Left kidney (tissue), 8 donors: ENCODE measurements at places on chromosomes 1 and 21. TPM values are rescaled to one million over a fixed set of nuclear protein-coding genes. Genes with fewer than 3 reads are reported as not detected.

DNA sequence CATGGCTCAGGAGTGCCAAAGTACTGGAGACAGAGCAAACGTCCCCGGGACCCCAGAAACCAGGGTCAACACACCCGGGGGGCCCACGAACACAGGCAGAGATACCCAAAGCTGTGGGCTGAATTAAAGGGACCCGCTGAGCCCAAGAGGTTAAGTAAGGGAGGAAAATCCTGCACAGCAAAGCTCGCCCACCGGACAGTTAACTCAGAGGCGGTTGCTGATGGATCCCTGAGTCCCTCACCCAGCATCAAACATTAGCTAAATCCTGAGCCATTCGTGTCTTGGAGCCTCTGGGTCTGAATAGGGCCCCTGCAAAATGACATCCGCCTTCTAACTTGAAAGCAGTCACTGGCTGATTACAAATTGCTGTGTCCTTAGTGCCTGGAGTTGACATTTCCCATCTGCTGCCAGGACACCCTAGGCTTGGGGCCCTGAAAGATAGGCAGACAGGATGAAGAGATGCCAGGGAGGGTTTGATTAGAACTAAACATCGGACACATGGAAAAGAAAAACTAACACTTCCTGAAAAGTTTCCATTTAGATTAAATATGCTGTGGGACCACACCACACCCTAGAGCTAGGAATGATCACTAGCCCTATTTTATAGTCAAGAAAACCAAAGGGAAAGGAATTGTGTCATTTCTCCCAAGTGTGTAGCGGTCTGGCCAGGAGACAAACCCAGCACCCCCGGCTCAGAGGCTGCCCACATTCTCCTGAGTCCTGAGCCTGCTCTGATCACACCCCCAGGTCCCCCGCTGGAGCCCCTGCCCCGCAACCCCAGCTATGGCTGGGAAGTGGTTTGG is 239.3 kb downstream of the NPHP4 start:
- DNase-seq = no peak

DNA sequence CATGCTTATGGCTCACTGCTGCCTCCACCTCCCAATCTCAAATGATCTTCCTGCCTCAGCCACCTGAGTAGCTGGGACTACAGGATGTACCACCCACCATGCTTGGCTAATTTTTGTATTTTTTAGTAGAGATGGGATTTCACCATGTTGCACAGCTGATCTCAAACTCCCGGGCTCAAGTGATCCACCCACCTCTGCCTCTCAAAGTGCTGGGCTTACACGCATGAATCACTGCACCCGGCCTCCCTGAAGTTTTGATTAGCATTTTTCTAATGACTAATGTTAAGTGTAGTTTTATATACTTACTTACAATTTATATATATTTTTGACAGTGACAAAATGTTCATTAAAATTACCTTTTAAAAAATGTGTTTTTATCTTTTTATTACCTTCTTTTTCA is 41.1 kb downstream of the ZNF678 start:
- DNase-seq = no peak

GRCh38 chr1:110412576-110412975 is 5.1 kb upstream of the LAMTOR5 start:
- DNase-seq = peak; percentile 55

DNA sequence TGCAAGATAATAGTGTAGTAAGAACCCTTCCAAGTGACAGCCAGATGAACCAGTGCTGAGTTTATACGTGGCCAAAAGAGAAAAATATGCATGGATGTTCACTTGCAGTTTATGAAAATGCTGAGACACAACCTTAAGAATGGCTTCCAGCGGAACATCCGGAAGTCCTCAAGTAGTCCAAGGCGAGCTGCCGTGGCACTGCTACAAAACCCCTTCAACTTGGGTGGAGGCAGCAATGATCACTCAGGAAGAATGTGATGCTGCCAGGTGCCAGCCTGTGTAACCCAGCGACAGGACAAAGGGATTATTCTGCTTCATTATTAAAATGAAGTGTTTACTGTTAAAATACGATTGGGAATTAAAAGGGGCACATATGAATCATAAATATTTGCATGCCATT is 179.6 kb downstream of the RUNX1 start:
- DNase-seq = no peak

Gene KRTAP13-2
- polyA plus RNA-seq = not detected

Gene CASQ1
- polyA plus RNA-seq = 0.43 TPM
